Activated CD4-positive, CD25-positive, alpha-beta regulatory T cell treated with anti-CD3 and anti-CD28 coated beads, Interleukin-2, amount 50 U/mL, for 24 hours (primary cell): ENCODE measurements at places on chromosomes 6 and 20.
A peak's percentile ranks its signal among the peaks of the same experiment; 100 is the strongest.

DNA sequence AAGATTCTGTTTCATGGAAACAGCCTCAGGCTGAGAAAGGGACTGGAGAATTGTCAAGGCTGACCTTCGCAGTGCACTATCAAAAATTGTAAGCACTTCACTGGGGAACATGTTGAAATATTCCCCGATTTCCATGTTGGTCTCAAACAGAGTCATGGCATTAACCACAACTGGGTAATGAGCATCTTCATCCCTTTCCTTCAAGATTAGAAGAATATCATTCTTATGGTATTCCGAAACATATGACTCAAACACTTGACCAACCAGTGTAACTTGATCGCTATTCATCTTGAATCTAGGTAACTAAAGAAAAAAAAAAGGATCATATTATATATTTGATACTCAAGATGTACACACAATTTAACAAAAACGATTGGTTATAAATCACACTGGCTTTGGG, 3.5 kb downstream of the MCM9 start:
- ATAC-seq: no peak

- ATAC-seq: no peak
Observed at GRCh38 chr20:44203161-44203560, 7.4 kb downstream of the OSER1 start.

DNA sequence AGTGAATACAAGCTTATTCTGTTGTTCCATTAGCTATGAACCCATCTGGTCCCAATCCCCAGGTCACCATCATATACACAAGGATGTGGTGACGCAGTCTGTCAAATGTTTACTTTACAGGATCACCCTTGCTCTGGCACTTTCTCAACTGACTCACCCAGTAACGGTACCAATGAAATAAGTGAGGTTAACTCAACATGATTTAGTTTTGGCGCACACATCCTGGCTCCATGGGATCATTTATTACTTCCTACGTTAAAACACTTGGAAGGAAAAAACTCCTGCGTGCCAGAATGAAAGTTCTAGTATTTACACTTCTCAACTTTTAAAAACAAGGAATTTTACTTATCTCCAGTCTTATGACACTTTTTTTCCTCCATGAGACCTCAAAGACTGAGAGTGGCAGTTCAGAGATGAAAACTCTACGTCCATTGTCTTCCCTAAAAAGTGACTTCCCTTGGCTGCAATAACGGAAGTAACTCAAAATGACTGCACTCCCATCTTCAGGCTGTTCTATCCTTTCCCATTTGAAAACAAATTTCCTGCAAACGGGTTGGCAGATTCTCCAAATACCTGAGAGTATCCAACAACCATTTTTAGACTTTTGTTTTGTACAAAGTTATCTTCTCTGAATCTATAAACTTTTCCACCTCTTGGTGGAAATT, 15.9 kb downstream of the AGPAT4 start:
- no peak for ATAC-seq

- ATAC-seq: no peak
Observed at GRCh38 chr20:43536817-43537440, 21.9 kb upstream of the SGK2 start.

- ATAC-seq: no peak
Observed at GRCh38 chr6:15874821-15875220, 212.0 kb upstream of the DTNBP1 start.

- ATAC-seq: no peak
Observed at GRCh38 chr20:24732076-24732475, 217.0 kb upstream of the CST7 start.

- no peak for ATAC-seq
Observed at GRCh38 chr6:140812636-140813035, 1320.1 kb upstream of the GJE1 start.

GRCh38 chr6:149614337-149614736, 34.2 kb downstream of the KATNA1 start:
- no peak for ATAC-seq

DNA sequence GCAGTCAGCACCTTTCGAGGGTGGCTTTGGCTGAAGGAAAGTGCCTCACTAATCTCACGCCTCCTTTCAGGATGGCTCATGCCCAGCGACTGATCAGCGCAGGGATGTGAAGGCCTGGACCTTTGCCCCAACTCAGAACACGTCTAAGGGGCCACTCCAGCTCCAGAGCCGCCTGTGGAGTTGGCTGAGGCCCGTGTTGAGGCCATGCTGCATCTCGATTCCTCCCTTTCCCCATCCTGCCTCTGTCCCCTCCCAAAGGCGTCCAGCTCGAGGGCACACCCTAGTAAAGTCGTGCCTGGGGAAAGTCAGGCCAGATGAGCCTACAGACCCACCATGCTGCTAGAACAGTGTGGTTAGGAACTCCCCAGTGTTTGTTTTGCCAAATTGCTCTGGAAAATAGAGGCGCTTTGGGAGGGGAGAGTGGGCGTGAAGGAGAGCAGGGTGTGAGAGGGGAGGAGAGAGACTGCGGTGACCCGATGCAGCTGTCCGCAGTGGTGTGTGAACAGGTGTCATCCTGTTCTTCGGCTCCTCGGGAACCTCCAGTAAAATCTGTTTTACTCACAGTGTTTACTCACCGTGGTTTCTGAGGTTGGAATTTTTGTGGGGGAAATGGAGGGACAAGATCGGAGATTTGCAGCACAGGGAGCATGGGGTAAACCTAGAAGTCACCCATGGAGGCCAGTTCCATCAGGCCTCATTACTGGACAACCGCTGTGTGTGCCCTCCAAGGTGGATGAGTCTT, 85.0 kb upstream of the PMEPA1 start:
- ATAC-seq: no peak

DNA sequence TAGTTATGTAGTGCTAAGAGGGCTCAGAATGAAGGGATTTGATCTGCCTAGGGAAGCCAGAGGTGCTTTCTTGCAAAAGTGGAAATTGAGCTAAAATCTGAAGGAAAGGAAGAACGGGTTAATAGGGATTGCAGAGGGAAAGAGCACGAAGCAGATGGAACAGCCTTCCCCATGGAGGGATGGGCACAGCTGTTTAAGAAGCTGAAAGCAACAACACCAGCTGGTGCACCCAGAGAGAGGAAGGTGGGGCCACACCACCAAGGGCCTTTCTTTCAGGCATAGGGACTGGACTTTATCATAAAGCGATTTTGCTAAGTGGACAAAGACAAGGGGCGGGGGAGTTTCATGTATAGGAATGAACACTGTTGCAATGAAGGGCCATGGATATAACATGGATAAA, 65.8 kb upstream of the SNRPB2 start:
- no peak for ATAC-seq

GRCh38 chr6:121480099-121480713, 44.8 kb downstream of the GJA1 start:
- no peak for ATAC-seq

- peak; percentile 47 for ATAC-seq
Observed at GRCh38 chr6:13687917-13688351, 23.7 kb downstream of the RANBP9 start.

GRCh38 chr6:95197590-95197989, 379.7 kb upstream of the MANEA start:
- ATAC-seq: no peak
